ENCODE measurements at places on chromosomes 3 and 15.

GRCh38 chr3:108489776-108490175 lies 20.6 kb downstream of the MYH15 start:
- DNase-seq, result no peak

DNA sequence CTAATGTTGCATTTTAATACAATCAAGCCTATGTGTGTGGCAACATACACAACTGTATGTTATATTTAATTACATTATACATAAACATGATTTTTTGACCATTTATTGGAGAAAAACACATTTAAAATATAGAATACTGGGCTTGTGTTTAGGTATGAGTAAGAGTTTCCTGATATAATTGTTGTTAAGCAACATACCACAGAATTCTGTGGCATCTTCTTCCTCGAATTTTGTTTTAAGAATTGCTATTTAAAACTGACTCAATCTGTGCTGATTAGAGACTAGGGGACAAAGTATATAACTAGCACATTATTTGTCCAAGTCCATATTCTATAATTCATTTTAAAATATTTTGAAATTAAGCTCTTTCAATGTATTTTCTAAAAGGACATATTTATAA lies 376.8 kb upstream of the THBS1 start:
- DNase-seq, result no peak

GRCh38 chr3:50862221-50862620 lies 187.5 kb downstream of the DOCK3 start:
- DNase-seq, result no peak

- DNase-seq, result no peak
Observed at GRCh38 chr15:101723171-101723873, 951 bp downstream of the TARS3 start.

DNA sequence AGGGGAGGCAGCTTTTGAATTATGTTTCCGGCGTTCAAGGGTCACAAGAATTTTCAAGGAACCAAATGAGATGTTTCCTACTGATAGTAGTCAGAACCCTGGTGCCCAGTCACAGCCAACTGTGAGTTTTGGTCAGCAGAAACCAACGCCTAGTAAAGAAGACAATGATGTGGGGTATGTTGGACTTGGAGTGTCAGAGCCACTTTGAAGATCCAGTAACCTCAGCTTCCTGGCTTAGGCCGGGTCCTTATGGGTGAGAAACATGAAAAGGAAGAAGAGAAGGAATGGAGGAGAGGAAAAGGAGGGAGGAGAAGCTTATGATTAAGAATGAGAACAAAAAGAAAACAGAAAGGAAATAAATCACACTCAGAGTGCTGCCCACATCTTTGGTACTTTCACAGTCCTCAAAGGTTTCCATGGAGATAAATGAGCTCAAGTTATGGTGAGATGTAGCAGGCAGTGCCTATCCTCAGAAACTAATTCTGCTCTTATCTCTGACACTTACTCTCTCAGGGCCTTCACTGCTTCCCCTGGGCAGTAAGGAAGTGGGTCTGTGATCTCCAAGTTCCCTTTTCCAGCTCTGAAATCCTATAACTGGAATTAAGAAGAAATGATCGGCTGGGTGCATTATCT lies 2.0 kb upstream of the MCF2L2 start:
- no peak for DNase-seq

- DNase-seq, result no peak
Observed at GRCh38 chr3:188531210-188531609, 377.3 kb downstream of the LPP start.
